Left ventricle myocardium inferior (tissue), 1 donor: ENCODE measurements at places on chromosomes 6 and 20. TPM values are rescaled to one million over a fixed set of nuclear protein-coding genes. Genes with fewer than 3 reads are reported as not detected.

GRCh38 chr20:38725931-38726803 lies 1.9 kb downstream of the SLC32A1 start:
- peaks cover 100% of the 10 kb centered on the region for H3K27me3 ChIP-seq
- H3K4me1 ChIP-seq: peaks cover 56% of the 10 kb centered on the region
- no peaks in the 10 kb centered on the region for H3K36me3 ChIP-seq
- no peak for DNase-seq

Gene SLC12A5
- total RNA-seq: not detected

DNA sequence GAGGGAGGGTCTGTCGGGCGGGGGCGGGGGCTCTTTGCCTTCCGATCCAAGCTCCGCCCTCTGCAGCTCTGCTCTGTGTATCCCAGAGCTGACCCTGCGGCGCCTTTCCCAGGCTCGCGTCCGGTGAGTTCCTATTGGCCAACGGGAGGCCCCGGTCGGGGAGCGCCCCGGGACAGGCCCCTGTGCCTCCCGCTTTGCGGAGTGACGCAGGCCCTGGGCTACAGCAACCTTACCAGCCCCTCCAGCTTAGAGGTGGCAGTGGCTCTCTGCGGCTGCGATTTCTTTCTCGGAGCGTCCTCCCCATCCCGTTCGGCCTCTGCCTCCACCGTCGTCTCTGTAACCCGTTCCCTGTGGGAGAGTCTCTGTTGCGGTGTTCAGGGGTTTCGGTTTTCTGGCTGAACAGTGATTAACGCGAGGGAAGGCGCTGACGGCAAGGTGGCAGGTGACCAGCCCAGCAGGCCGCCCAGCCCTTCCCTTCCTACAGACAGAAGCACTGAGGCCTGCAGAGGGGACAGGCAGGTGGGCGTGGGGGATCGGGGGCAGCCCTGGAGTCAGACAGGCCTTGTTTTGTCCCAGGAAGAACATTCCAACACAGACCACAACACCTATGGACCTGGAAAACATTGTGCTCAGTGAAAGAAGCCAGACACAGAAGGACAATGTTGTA lies 18.1 kb upstream of the CEBPB start:
- no peaks in the 10 kb centered on the region for H3K27me3 ChIP-seq
- peak; percentile 92 for DNase-seq
- H3K36me3 ChIP-seq: peaks cover 2% of the 10 kb centered on the region
- H3K4me3 ChIP-seq: peak overlapping the region; percentile 81

- no peaks in the 10 kb centered on the region for H3K27me3 ChIP-seq
- no peak overlapping the region for H3K27ac ChIP-seq
- no peaks in the 10 kb centered on the region for H3K36me3 ChIP-seq
- no peak overlapping the region for H3K4me3 ChIP-seq
- no peak for DNase-seq
- peaks cover 19% of the 10 kb centered on the region for H3K4me1 ChIP-seq
These were observed 100.1 kb downstream of the FARS2 start for GRCh38 chr6:5361396-5361795.

DNA sequence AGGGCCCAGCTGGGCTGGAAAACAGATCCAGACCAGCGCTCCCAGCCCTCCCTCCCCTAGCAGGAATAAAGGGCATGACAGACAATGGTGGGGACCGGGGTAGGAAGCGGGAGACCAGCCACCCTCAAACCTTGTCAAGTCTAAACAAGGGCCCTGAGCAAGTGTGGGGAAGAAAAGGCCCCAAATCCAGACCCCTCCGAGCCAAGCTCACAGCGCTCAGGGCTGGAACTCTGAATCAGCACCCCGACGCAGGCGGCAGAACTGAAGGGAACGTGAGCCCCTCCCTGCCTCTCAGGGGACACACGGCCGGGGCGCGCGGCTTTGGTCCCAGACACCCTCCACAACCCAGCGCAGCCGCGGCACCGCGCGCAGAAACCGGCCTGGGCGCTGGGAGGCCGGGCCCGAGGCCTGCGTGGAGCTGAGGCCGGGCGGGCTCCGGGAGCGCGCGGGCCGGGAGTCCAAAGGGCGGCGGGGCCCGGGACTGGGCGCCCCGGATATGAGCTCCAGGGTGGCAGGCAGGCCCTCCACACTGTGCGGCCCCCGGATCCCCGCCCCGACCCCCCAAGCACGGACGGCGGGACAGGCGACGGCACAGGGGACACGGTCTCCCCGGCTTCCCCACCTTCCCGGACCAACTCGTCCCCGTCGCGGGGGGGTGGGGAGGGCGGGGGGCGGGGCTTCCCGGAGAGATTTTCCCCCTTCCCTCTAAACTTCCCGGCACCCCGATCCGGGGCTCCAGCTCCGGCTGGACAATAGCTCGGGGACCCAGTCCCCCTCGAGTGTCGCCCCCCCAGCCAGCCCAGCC lies 641 bp downstream of the TEAD3 start:
- peak; percentile 58 for DNase-seq
- peak overlapping the region; percentile 96 for H3K27ac ChIP-seq
- H3K4me3 ChIP-seq: peak overlapping the region; percentile 85
- H3K27me3 ChIP-seq: peaks cover 31% of the 10 kb centered on the region
- no peaks in the 10 kb centered on the region for H3K36me3 ChIP-seq
- H3K4me1 ChIP-seq: peaks cover 81% of the 10 kb centered on the region

Gene FIG4
- 8.0 TPM for total RNA-seq

DNA sequence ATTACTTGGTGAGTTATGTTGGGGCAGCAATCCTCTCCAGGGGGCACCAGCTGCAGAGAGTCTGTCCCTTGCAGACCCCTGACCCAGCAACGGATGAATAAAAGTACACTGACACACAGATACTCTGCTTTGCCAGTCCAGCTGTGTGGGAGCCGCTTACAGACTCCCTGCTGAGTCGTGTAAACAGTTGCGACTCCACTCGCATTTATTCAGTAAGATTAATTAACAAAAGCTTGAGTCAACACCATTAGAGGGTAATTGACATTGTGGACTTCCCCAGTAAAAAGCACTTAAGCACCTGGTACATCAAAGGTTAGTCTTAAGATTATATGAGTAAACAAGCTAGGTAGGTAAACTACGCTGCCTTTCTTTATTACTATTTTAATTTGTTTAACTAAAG lies 92.0 kb upstream of the TMEM181 start:
- no peaks in the 10 kb centered on the region for H3K27me3 ChIP-seq
- peaks cover 9% of the 10 kb centered on the region for H3K36me3 ChIP-seq
- H3K4me1 ChIP-seq: peaks cover 3% of the 10 kb centered on the region
- DNase-seq: no peak

DNA sequence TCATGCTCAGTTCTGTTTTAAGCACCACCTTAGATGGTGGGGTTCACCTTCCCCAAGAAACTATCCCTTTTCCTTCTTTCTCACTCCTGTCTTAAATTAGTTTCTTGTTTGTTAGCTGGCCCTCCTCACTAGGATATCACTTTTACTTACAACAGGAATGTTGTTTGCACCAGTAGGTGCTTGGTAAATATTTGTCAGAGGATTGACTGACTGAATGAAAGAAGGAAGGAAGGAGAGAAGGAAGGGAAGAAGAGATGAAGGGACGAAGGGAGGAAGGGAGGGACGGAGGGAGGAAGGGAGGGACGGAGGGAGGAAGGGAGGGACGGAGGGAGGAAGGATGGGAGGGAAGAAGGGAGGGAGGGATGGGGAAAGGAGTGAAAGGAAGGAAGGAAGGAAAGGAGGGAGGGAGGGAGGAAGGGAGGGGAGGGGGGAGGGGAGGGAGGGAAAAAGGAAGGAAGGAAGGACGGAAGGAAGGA lies 505 bp upstream of the KCNK15 start:
- no peak for DNase-seq
- no peaks in the 10 kb centered on the region for H3K36me3 ChIP-seq
- H3K4me3 ChIP-seq: peak overlapping the region; percentile 68
- H3K27ac ChIP-seq: peak overlapping the region; percentile 39
- peaks cover 48% of the 10 kb centered on the region for H3K4me1 ChIP-seq
- peaks cover 17% of the 10 kb centered on the region for H3K27me3 ChIP-seq

- no peak for DNase-seq
- H3K27me3 ChIP-seq: no peaks in the 10 kb centered on the region
- H3K36me3 ChIP-seq: peaks cover 60% of the 10 kb centered on the region
- H3K27ac ChIP-seq: peak overlapping the region; percentile 81
- H3K4me1 ChIP-seq: peaks cover 24% of the 10 kb centered on the region
- no peak overlapping the region for H3K4me3 ChIP-seq
These were observed 59.0 kb downstream of the IGF2R start for GRCh38 chr6:160027931-160028330.

GRCh38 chr6:112198582-112198981 lies 55.8 kb downstream of the LAMA4 start:
- H3K4me1 ChIP-seq: peaks cover 68% of the 10 kb centered on the region
- peak overlapping the region; percentile 67 for H3K27ac ChIP-seq
- no peaks in the 10 kb centered on the region for H3K27me3 ChIP-seq
- H3K36me3 ChIP-seq: peaks cover 47% of the 10 kb centered on the region
- H3K4me3 ChIP-seq: no peak overlapping the region
- no peak for DNase-seq

Gene PPP1R11
- total RNA-seq: 45.3 TPM

Gene RBPJL
- not detected for total RNA-seq

DNA sequence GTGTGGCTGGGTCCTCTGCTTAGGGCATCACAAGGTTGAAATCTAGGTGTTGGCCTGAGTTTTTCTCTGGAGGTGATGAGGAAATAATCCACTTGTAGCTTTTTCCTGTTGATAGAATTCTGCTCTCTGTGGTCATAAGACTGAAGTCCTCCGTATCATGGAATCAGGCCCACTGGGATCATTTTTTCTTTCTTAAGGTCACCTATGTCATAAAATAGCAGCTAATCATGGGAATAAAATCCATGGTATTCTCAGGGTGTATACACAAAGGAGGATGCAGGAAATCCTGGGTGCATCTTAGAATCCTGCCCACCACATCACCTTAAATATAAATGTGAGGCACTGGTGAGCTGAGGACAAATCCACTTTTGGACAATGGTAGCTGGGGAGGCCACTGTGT lies 72.7 kb downstream of the PRDM1 start:
- no peak overlapping the region for H3K4me3 ChIP-seq
- no peaks in the 10 kb centered on the region for H3K4me1 ChIP-seq
- no peak overlapping the region for H3K27ac ChIP-seq
- no peak for DNase-seq
- H3K36me3 ChIP-seq: no peaks in the 10 kb centered on the region
- peaks cover 20% of the 10 kb centered on the region for H3K27me3 ChIP-seq

DNA sequence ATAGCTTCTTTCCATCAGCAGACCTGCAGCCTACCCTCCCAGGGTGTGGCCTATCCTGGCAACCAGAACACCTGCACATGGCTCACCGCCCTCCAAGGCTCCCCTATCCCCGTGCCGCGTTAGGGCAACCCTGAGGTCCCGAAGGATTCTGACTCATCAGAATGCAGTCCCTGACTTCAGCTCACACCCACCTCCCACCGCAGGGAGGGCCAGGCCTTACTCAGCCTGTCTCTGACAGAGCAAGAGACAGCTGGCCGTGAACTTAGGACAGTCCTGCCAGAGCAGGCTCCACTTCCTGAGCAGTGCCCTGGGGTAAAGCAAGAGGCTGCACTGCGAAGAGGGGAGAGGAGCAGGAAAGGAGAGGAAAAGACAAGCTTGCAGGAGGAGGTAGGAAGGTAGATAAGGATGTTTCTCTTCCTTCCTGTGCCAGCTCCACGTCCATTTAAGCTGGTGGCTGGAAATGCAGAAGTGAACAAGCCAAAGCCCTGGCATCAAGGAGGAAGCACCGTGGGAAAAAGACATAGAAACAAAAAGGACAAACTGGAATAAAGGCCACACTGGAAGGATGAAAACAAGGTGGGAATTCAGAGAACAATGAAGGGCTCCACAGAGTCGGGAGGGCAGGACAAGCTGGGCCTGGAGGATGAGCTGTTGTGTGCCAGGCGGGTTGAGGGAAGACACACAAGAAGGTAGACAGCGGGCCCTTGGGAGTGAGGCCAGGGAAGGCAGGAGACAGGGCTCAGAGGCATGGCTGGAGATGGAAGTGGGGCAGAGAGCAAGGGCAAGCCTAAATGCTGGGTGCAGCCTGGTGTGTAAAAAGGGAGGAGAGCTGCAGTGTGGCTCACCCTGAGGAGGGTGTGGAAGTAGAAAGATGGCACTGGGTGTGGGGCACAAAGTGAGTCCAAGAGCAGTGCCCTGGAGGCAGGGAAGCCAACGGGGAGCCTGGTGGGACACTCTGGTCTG lies 102.7 kb downstream of the SLC23A2 start:
- no peak overlapping the region for H3K27ac ChIP-seq
- no peak overlapping the region for H3K4me3 ChIP-seq
- H3K36me3 ChIP-seq: peaks cover 31% of the 10 kb centered on the region
- no peaks in the 10 kb centered on the region for H3K27me3 ChIP-seq
- DNase-seq: peak; percentile 29

GRCh38 chr6:33641144-33641543 lies 20.0 kb downstream of the ITPR3 start:
- no peak overlapping the region for H3K27ac ChIP-seq
- DNase-seq: no peak
- no peaks in the 10 kb centered on the region for H3K36me3 ChIP-seq
